Activated naive CD8-positive, alpha-beta T cell treated with anti-CD3 and anti-CD28 coated beads for 36 hours (primary cell): ENCODE measurements at places on chromosomes 7 and 10. TPM values are rescaled to one million over a fixed set of nuclear protein-coding genes. Genes with fewer than 3 reads are reported as not detected.

DNA sequence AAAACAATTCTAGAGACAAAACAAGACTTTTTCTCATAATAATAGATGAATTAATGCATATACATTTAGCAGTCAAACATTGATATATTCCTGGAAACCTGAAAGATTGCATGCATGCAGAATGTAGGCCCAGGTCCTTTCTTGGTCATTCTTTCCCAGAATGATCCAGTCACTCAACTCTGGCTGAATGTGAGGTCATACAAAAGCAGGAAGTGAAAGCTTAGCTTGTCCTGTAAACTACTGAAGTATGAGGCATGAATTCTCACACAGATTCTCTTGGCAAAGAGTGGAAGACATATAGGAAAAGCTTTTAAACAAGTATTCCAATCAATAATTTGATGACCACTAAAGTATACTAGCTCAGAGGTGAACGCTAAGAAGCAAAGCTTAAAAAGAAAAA is 253.9 kb downstream of the PPP1R3A start:
- H3K36me3 ChIP-seq: no peaks in the 10 kb centered on the region
- H3K27me3 ChIP-seq: no peaks in the 10 kb centered on the region
- no peak for DNase-seq

DNA sequence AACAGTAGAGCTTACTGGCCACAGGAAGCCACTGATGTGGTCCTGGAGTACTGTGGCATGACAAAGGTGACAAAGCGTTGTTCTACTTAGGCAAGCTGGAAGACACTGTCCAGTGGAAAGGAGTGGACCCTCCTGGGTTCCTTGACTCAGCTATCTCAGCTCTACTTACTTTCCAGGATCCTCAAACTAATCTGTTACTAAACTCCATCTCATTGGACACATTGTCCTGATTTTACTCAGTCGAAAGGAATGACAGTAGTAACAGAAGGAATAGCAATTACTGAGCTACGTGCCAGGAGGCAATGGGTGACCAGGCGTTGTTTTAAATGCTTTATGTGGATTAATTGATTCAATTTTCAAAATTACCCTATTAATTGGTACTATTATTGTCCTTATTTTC is 41.6 kb downstream of the ABLIM1 start:
- peaks cover 8% of the 10 kb centered on the region for H3K4me1 ChIP-seq
- no peaks in the 10 kb centered on the region for H3K36me3 ChIP-seq
- H3K27me3 ChIP-seq: no peaks in the 10 kb centered on the region

GRCh38 chr10:60910543-60910942 is 33.4 kb downstream of the RHOBTB1 start:
- H3K27me3 ChIP-seq: peaks cover 4% of the 10 kb centered on the region
- no peak for DNase-seq
- H3K27ac ChIP-seq: no peak overlapping the region
- peaks cover 7% of the 10 kb centered on the region for H3K4me1 ChIP-seq

- no peaks in the 10 kb centered on the region for H3K27me3 ChIP-seq
- H3K27ac ChIP-seq: no peak overlapping the region
- H3K36me3 ChIP-seq: peaks cover 1% of the 10 kb centered on the region
- DNase-seq: no peak
Observed at GRCh38 chr10:93921338-93921737, 27.6 kb downstream of the SLC35G1 start.

- no peak overlapping the region for H3K27ac ChIP-seq
- H3K36me3 ChIP-seq: no peaks in the 10 kb centered on the region
- DNase-seq: no peak
- H3K27me3 ChIP-seq: no peaks in the 10 kb centered on the region
- H3K4me1 ChIP-seq: no peaks in the 10 kb centered on the region
- no peak overlapping the region for H3K4me3 ChIP-seq
Observed at GRCh38 chr7:88628363-88629085, 131.0 kb upstream of the ZNF804B start.

GRCh38 chr7:16755397-16755796 is 1.8 kb downstream of the TSPAN13 start:
- H3K4me1 ChIP-seq: peaks cover 10% of the 10 kb centered on the region
- peaks cover 43% of the 10 kb centered on the region for H3K27me3 ChIP-seq
- no peaks in the 10 kb centered on the region for H3K36me3 ChIP-seq
- no peak overlapping the region for H3K27ac ChIP-seq
- DNase-seq: no peak

GRCh38 chr7:99137411-99138180 is 6.3 kb downstream of the SMURF1 start:
- H3K4me3 ChIP-seq: no peak overlapping the region
- peaks cover 13% of the 10 kb centered on the region for H3K36me3 ChIP-seq
- peaks cover 71% of the 10 kb centered on the region for H3K4me1 ChIP-seq
- DNase-seq: no peak
- no peak overlapping the region for H3K27ac ChIP-seq

DNA sequence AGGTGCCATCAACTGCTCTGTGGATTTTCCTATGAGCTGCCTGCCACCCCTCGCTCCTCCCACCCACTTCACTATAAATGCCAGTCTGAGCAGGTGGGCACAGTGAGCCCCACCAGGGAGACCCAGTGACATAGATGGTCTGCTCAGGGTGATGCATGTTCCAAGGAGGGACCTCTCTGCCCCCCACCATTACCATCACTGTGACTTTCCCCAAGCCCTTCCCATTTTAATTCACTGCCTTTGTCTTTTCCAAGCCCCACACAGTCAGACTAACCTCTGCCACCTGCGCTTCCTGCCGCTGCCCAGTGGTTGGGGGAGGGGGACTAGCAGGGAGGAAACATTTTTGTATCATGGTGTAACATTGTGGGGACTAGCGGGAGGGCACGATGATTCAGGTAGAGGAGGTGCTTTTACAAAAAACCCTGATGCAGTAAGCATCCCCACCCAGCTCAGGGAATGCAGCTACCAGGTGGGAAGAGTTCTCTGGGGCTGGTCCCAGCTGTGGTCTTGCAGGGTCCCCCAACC is 24.6 kb downstream of the PRSS2 start:
- H3K36me3 ChIP-seq: peaks cover 80% of the 10 kb centered on the region
- H3K4me3 ChIP-seq: peak overlapping the region; percentile 90
- peak overlapping the region; percentile 99 for H3K27ac ChIP-seq
- peak; percentile 61 for DNase-seq
- H3K4me1 ChIP-seq: peaks cover 57% of the 10 kb centered on the region

DNA sequence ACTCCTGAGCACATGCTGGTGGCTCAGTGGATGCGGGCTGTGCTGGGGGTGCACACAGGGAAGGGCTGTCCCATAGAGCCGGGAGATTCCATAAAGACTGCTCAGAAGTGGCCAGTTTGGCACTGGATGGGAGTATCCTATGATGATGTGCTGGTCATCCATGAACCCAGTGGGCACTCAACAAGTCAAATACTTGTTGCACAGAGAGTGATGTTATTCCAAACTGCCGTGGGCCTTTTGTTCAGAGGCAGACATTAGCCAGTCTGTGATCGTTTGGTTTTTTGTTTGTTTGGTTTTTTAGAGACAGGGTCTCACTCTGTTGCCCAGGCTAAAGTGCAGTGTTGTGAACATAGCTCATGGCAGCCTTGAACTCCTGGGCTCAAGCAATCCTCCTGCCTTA is 30.9 kb upstream of the SAMD8 start:
- no peak overlapping the region for H3K4me3 ChIP-seq
- H3K4me1 ChIP-seq: no peaks in the 10 kb centered on the region
- DNase-seq: no peak
- H3K27ac ChIP-seq: no peak overlapping the region

Gene NPSR1
- total RNA-seq: not detected

Gene SFRP5
- 0.27 TPM for total RNA-seq

Gene ATP6V0A4
- not detected for total RNA-seq
